Renal cortical epithelial cell (primary cell): ENCODE measurements at places on chromosomes 5 and 9.
A peak's percentile ranks its signal among the peaks of the same experiment; 100 is the strongest.

GRCh38 chr5:148641735-148642134 lies 12.6 kb downstream of the HTR4 start:
- DNase-seq: peak; percentile 4

DNA sequence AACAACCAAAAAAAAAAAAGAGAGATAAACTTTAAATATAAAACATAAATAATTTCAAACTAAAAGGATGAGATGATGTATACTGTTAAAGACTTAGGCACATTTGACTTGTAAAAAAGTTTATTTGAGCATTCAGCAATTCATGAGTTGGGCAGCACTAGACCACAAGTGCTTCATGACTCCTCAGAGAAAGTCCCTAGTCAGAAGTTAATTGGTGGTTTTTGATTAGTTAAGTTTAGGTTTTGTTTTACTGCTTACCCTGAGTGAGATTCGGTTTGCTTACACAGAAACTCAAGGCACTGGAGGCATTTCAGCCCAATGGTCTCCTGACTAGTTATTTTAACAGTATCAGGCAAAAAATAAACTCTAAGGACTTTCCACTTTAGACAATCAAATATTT lies 129.2 kb downstream of the MARCHF11 start:
- DNase-seq: no peak

DNA sequence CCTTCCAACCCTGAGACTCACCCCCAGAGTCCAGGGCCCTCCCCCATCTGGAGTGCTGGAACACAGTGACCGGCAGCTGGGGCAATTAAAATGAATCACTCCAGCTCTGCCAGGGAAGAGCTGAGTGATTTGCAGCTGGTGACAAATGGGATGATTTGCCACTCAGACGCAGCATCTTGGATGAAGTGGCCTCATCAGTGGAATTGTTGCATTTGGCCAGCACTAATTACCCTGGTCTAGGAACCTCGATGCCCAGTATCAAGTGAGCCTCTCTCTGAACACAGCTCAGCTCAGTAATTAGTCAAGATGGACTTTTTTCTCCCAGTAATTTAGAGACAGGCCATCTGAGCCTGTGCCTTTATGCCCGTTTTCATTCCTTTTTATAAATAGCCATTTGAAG lies 259.5 kb downstream of the GRIA1 start:
- DNase-seq: no peak

- no peak for DNase-seq
These were observed 5.0 kb upstream of the POLR1E start for GRCh38 chr9:37480759-37481158.

GRCh38 chr5:65624025-65624570 lies at the start of gene TRIM23:
TRIM23 (minus strand) TSS chr5:65624333; CDS start chr5:65624274, 59 bp downstream.
- DNase-seq: peak; percentile 84

DNA sequence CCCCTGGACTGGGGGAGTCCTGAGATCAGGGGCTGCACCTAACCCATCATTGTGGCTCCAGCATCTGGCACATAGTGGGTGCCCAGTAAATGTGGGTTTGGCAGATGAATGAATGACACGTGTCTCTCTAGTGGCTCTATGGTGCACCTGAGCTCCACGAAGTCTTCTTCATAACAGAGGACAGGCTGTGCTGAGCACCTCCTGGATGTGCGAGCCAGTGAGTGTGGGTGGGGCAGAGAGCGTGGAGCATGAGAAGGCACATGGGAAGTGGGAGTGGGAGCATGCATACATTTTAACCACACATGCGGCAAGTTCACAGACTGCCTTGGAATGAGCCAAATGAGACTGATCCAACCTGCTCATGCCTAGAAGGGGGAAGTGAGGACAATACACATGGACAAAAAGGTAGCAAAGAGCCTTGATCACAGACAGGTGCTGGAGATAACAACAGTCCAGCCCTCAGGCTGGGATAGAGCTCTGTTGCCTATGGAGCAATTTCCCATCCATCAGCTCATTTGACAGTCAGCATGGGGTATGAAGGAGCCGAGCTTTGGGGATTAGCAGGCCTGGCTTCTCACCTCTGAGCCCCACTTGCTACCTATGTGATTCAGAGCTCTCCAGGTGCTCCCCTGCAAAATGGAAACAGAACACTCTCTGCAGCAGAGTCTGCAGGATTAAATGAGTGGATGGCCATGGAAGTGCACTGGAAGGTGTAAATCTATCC lies 76.2 kb upstream of the TBC1D2 start:
- DNase-seq: no peak

DNA sequence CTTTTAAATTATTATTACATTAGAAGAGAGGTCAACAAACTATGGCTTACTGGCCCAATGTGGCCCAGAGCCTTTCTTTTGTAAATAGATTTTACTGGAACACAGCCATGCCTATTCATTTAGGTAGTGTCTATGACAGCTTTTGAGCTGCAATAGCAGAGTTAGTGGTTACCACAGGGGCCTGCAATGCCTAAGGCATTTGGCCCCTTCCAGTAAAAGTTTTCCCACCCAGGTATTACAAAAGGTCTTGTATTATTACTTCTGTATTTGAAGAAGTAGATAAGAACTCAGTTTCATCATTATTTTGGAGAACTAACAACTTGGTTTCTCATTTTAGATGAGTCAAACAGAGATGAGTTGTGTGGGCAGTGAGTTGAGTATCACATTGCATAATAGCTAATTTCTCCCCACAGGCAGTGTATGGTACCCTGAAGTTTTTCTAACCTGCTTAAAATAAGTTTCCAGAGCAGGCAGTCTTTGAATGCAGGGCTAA lies 9.5 kb downstream of the MTRR start:
- peak; percentile 88 for DNase-seq

- DNase-seq: peak; percentile 46
These were observed 25.0 kb upstream of the SPTLC1 start for GRCh38 chr9:92140074-92140753.

GRCh38 chr5:140041492-140042392 lies 1.4 kb downstream of the NRG2 start:
- DNase-seq: peak; percentile 86

DNA sequence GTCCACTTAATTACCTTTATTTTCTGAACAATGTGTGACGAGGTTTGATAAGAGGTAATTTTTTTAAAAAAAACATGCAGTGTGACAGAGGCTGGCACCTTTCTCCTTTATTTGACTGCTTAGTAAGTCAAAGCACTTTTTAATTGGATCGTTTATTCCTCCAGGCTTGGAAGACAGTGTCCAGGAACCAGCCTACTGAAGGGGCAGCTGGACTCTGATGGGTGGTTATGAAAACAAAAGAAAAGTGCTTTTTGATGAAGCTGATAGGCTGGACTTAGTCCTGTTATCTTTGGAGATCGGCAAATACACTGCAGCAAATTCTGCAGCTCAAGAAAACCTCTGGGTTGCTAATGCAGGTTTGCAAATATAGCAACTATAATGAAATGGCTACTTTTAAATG lies 141.7 kb downstream of the DCP2 start:
- DNase-seq: no peak

DNA sequence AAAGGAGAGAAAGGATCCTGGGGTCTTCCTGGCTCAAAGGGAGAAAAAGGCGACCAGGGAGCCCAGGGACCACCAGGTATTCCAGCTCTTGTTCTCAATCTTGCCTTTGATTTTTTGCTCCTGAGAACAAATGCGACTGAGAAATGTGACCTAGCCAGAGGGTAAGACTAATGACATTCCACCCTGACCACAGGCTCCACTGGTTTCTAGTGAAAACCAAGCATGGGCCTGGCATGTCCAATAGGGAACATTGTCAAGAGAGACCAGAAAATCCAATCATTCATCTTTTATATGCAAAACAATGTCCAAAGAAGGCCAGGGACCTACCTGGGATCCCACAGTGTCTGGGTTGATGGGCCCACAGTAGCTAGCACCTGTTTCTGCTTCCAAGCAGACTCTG lies 50.3 kb upstream of the TGFBR1 start:
- peak; percentile 87 for DNase-seq

- peak; percentile 94 for DNase-seq
These were observed 50.1 kb downstream of the NUDT12 start for GRCh38 chr5:103512500-103512899.
